Hindlimb muscle (tissue), 1 donor: ENCODE measurements at places on chromosomes 3 and 15.

DNA sequence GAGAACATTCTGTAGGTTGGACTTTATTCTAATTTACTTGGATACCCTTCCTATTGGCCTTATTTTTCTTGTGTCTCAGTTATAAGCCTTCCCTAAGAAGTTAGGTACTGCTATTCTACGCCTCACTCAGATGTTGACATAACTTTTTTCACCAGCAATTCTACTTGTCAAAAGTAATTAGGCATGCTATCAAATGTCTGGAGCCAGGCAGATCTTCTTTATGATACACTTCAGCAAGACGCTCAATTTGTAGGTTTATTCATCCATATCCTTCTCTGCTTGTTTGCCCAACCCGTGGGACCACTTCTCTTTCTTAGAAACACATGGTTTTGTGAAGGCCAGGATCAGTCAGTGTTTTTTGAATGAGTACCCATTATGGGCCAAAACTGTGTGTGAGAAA is 36.2 kb upstream of the COL8A1 start:
- DNase-seq = no peak

DNA sequence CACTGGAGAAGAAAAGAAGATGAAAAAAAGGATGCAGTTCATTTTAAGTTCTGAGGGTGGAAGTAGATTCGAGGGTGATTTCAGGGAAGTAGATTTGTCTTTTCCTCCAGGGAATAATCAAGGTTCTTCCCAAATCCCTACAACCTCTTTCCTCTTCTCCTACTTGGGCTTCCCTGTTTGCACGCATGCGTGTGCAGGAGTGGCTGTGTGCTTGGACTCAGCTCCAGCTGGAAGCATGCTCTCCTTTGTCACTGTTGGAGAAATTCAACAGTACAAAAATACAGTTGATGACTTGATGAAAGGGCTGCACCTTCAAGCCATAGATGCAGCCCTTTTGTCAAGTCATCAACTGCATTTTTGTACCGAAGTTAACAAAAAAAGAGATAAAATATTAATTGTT is 3.8 kb downstream of the OR5K2 start:
- no peak for DNase-seq

DNA sequence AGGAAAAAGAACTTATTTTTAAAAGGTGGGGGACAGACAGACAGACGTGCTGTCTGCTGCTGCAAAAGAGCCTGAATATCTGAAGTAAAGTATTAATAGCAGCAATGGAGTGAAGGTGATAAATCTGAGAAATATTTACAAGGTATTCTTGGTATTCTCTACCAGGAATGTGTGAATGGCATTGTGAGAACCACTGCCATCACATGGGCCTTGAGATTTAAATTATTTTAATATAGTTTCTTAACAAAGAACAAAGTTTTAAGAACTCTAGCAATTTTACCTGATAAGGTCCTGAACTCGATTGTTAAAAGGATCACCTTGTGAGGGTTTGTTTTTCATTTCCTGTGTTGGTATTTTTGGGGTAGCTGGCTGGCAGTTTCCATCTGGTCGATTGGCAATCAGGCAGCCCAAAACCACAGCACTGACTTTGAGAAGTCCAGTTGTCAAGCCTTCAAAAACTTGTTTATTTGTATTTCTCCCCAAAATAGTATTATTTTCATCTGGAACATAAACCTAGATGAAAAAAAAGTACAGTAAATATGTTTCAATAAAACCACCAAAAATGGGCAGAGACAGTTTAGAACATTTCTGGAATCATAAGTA is 97.3 kb downstream of the ISL2 start:
- DNase-seq = no peak

- no peak for DNase-seq
These were observed 187.1 kb downstream of the RAP2B start for GRCh38 chr3:153349108-153349499.

GRCh38 chr3:163071713-163072112 is 1575.1 kb downstream of the OTOL1 start:
- DNase-seq = no peak

DNA sequence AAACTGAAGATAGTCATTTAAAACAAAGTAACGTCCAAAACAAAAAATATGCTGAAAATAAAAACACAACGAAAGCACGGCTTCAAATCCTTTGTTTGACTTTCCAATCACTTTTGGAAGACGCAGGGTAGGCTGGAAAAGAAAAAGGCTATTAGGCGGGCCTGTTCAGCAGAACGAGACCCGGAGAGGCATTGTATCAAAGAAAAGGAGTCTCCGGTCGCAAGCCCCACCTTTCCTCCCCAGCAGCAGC is 691 bp downstream of the SENP7 start:
- no peak for DNase-seq

DNA sequence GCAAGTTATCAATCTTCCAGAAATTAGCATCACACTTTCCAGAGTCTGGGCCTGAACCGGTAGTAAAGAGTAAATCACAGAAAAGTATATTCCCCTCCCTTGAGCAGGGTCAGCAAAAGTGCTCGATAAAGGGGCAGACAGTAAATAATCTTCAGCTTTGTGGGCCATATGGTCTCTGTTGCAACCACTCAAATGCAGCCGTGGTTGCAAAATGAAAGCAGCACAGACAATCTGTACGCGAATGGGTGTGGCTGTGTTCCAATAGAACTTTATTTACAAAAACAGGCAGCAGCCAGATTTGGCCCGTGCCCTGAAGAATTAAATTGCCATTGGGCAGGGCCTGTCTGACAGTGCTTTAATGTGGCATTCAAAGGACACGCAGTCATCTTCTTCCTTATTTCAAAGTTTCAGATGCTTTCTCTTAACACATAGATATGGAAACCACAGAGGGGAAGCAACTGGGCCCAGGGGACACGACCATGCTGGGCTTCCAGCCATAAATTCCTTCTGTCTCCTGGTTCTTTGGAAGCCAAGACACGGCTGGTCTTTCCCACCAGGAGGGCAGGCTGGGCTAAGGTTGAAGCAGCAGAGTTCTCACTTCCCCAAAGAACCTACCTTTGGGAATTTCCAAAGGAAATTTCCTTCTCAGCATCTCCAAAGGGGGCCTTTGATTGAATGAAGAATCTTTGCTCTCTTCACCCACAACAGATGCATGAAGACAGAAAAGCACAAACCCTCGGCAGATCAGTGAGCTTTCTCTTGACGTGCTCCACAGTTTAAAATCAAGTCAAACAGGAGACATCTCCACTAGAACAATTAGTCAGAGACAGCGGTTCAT is 489.8 kb upstream of the PROK2 start:
- DNase-seq = no peak

GRCh38 chr15:68585574-68586273 is 6.9 kb downstream of the CORO2B start:
- DNase-seq = no peak

DNA sequence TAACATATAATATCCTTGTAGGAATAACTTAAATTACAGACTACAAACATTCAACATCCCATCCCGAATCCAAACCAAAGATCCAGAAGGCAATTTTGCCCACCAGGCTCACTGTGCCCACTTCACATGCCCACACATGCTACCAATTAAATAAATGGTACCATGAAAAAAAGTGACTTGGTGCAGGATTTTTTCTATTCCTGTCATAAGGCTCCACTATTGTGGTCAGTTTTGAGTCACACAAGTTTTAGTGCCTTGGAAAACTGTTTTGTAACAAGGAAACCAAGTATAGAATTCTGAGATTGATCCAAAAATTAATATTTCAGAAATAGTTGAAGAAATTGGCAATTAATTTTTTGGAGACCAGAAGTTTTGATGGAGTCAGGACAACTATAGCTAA is 470.1 kb upstream of the THBS1 start:
- DNase-seq = no peak

- no peak for DNase-seq
These were observed 4.0 kb upstream of the ZNF710 start for GRCh38 chr15:89997079-89997478.

DNA sequence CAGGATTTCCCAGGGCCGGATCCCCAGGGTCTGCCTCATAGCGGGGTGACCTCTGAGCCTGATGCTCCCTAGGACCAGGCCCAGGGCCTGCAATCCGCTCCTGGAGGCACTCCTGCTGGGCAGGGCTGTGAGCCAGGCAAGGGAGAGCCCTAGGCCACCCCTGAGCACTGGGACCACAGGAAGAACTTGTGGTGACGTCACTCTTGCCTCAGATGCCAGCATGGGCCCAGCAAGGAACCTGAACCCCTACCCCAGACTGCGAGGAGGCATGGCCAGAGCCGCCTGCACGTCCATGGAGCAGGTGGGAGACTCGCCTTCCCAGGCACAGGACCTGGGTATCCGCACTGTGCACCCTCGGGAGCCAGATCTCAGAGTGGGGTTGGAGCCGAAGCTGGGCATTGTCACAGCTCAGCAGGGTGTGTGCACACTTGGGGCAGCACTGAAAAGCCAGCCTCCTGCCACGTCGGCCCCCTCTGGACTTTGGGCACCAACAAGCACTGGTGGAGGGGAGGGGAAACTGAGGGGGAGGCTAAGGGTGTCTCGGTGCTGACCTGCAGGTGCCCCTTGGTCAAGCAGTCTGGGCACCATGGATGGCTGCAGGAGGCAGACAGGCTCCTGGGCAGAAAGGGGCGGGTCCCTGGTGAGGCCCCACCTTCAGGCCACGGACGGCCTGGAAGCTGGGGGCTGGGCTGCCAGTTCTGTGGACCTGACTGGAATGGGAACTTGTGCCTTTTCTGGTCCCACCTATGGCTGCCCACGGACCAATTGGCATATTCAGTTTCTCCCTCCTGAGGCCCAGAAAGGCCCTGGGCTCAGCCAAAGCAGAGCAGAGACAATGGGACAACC is 49.3 kb downstream of the SLC6A20 start:
- no peak for DNase-seq

DNA sequence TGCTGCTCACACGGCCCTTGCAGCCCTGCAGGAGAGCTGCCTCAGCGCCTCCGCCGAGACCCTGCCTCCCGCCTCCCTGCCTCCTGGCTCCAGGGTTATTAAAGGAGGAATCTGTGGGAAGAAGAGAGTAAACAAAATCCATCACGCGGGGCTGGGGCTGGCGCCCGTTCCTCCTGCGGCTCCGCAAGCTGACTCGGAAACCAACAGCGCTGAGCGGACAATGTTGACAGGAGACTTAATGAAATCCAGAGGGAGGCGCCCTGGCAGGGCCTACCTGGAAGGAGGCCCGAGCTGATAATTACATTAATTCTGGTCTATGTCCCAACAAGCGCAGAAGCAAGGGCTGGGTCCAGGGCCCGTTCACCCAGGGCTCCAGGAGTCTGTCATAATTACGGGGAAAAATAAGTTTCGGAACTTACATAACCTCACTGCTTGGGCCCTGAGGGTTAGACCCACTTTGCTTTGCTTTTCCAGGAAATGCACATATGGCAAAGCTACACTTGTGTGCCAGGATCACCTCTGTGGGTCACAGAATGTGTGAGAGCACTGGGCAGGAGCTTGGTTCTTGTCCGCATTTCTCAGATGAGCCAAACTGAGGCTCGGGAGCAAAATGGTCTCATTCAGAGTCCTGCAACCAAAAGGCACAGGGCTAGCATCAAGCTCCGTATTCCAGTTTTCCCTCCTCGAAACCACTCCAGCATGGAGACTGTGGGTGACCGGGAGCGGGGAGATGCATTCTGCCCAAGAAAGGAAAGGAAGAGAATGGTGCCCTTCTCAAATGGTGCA is 43.8 kb upstream of the SLC6A6 start:
- no peak for DNase-seq

DNA sequence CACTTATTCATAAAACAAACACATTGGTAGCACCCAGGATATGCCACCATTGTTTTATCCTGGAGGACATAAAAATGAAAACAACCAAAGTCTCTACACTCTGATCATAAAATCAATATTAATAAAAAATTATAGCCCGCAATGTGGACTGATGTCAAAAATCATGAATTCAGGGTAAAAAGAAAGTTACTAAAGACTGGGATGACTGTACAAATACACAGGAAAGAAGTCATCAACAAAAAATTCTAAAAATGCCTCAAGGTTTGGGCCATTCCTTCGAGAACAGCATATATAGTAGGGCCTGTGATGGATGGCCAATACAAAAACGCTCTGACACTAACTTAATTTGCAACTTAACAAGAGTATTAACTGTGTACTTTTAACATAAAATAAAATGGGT is 76.8 kb downstream of the THBS1 start:
- DNase-seq = no peak

- DNase-seq = no peak
These were observed 73.8 kb downstream of the LEKR1 start for GRCh38 chr3:156899951-156900350.

DNA sequence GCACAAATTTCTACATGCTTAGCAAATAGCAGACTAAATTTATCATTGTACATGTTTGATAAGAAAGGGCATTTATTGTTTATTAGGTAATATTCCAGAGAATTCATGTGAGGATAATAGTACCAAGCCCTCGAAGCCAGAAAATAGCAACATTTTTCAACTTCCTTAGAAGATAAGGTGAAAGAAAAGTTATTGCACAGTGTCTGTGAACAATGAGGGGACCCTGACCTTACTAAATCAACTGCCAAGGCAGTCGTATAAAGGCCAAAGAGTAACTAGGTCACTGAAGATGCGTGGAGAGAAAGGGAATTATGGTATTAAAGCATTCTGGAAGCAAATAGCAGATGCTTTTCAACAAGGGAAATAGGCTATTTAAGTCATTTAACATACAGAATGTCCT is 20.3 kb upstream of the ARL6 start:
- DNase-seq = no peak

- DNase-seq = no peak
These were observed 71.9 kb downstream of the SMAD3 start for GRCh38 chr15:67137319-67137718.

DNA sequence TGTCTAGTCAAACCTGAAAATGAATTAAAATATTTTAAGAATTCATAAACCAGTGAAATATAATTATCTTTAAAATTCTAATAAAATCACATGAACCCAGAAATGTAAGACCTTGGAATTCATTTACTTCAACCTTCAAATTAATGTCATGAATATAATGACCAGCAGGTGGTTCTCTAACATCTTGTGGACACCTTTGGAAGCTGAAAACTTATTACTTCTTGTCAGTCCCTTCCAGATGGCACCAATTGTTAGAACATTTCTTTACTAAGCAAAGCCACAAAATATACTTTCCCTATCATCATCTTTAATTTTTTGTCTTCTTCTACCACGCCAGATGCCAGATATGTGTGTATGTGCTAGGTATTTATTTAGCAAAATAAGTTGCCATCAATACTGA is 240.0 kb downstream of the MBNL1 start:
- peak; percentile 8 for DNase-seq

GRCh38 chr3:45778761-45779201 is 17.6 kb downstream of the SLC6A20 start:
- DNase-seq = no peak

- DNase-seq = peak; percentile 3
These were observed 64.2 kb downstream of the SCAPER start for GRCh38 chr15:76840830-76841460.

GRCh38 chr3:39180183-39180545 is 12.2 kb downstream of the XIRP1 start:
- no peak for DNase-seq
